NCI-H1105 treated with DMSO at 0.1 percent for 48 hours (cell line): ENCODE measurements at places on chromosomes 1 and 21.

DNA sequence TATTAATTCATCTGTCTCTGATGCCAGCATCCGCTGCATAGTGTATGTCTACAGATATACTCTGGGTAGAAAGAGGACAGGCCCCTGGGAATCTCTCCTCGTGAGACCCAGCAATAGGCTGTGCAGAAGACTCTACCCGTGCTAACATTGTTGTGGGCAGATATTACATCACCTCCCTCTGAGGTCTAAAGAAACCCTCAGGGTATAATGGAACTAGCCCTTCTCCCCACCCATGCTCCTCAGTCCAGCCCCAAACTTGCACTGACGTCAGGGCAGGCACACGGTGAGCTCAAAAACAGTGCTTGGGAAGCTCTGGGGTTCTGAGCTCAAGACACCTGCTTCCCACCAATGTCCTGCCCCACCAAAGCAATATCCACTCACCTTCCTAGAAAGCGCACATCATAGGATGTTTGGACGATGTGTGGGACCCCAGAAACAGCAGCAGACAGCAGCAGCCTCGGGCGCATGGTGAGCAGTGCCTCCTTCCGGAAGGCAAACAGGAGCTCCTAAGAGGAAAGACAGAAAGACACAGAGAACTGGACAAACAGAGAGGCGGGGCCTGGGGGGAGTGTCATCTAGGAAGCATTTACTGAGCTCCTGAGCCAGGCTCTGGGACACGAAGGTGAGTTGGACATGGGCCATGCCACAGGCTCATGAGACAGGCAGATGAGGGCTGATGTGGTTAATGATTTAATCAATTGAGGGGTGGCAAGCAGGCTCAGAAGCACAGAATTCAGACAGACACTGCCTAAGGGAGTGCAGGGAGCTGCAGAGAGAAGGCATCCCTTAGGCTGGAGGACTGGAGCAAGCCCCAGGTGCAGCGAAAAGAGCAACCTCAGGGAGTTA, 4.8 kb downstream of the OVGP1 start:
- no peak for DNase-seq

DNA sequence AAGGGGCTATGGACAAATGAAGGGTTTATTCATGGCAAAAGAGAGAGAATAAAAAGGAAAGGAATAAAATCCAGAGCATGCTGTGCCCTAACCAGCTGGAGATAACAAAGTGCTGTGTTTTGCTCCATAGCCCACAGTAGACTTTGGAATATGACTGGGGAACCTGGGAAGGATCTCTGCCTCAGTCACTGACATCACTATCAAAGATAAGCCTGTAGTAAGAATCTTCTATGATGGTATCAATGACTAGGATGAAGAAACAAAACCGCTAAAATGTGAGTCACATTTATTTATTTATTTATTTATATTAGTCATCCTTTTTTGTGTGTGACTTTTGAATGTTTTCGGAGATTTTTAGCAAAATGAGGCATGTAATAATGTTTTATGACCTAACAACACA, 56.3 kb downstream of the NVL start:
- DNase-seq, result no peak

- DNase-seq, result no peak
Observed at GRCh38 chr1:36114371-36114770, 10.7 kb downstream of the COL8A2 start.

DNA sequence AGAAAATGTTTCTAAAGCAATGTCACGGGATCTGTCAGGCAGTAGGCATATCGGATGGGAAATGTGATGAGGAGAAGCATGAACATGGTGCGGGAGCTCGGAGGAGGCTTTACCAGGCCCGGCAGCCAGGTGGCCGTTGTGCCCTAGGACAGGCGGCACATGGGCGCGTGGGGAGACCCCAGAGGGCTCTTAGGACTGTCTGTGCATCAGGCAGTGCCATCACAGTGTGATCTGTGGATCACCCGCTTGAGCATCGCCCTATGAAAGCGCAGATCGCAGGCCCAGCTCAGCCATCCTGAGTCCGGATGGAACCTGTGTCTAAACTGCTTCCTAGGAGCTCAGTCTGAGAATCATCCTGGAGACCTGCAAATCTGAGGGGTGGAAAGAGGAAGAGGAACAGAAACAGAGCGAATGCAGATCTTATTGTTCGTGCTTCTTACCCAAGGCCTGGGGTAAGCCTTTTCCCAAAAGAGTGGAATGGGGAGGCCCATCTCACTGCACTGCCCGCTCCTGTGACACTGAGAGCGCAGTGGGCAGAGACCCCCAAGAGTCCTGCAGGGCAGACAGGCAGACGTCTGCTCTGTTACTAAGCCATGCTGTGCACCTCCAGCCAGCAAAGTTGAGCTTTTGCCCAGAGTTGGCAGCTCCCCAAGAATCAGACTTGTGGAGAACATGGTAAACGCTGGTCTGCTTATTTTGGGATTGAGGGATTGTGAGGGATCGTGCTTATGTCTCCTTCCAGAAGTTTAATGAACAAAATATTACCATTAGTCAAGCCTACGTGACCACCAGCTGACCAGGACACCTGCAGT, 251.0 kb downstream of the RHOU start:
- DNase-seq, result peak; percentile 54

DNA sequence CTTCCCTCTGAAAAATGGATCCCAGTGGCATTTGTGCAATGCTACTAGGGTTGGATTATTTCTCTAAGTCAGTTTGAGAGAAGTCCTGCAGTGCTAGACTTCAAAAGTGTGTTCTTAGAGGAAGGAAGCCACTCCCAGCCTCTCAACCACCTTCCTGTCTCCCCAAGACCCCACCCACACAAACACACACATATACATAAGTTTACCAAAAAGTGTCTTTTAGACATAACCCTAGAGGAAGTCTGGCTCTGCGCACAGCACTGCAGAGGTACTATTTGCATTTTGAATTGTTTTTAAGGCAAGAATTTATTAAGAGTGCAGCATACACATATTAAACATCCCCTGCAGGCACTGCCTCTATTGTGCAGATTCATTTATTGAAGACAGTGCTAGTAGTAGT, 127.3 kb downstream of the HHIPL2 start:
- no peak for DNase-seq

GRCh38 chr1:19068639-19069276, 112.3 kb upstream of the IFFO2 start:
- no peak for DNase-seq

DNA sequence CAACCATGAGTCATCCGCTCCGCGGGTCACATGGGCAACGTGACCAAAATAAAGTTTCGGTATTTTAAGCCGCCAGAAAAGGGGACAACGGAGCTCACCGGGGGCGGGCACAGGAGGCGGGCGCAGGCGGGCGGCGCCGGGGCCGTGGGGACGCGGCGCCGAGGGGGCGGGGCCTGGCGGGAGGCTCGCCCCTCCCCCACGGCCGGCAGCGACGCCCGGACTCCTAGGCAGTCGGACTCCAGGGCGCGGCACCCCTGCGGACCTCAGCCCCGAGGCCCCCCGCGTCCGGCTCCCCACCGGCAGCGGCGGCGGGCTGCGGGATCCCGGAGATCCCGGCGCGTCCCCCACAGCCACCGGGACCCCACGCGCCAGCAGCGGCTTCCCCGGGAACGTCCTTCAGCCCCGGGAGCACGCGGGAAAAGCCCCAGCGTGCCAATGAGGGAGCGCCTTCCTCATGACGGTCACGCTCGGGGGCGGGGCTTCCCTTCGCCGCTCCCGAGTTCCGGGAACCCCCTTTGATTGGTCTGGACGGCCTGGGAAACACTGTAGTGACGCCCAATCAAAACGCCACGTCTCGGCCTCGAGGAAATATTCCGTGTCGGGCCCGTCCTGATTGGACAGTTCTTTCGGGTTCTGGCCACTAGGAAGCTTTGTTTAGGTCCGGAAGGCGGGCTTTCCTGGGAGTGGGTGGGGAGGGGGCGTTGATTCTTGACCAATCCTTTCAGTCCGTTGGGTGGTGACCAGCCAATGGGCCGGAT, 515 bp upstream of the CAMTA1 start:
- peak; percentile 100 for DNase-seq

GRCh38 chr1:100511058-100511457, 26.9 kb upstream of the GPR88 start:
- no peak for DNase-seq

GRCh38 chr21:39186676-39187075, 3.4 kb upstream of the PSMG1 start:
- DNase-seq, result no peak

DNA sequence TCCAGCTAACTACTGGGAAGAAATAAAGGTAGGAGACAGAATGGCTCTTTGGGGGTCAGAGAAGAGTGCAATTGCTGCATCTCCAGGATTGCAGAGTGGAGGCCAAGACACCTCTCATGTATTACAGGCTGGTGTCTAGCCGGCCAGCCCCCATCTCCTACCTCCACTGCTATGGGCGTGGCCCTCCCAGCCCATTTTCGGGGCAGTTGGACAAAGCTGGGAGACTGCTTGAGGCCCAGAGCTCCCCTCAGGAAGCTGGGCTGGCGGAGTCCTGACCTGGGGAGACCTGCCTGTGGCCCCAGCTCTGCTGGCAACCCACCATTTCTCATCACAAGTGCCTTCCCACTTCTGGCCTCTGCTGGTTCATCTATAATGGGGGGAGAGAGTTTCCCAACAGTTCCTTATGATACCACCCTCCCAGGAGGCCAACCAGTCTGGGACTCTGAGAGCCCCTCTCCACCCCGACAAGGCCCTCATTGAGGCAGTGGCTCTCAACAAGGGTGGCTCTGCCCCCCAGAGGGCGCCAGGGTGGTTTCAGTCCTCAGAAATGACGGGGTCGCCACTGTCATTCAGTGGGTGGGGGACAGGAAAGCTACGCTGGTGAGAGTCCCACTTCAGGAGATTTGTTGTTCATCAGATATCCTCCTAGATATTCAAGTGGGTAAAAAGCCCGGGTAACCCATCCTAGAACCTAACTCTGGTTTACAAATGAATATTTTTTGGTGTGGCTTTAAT, 11.5 kb downstream of the RAP1GAP start:
- no peak for DNase-seq

- no peak for DNase-seq
Observed at GRCh38 chr1:153248176-153248879, 11.2 kb upstream of the LORICRIN start.

- peak; percentile 84 for DNase-seq
Observed at GRCh38 chr1:202184750-202185460, 8.7 kb upstream of the LGR6 start.

DNA sequence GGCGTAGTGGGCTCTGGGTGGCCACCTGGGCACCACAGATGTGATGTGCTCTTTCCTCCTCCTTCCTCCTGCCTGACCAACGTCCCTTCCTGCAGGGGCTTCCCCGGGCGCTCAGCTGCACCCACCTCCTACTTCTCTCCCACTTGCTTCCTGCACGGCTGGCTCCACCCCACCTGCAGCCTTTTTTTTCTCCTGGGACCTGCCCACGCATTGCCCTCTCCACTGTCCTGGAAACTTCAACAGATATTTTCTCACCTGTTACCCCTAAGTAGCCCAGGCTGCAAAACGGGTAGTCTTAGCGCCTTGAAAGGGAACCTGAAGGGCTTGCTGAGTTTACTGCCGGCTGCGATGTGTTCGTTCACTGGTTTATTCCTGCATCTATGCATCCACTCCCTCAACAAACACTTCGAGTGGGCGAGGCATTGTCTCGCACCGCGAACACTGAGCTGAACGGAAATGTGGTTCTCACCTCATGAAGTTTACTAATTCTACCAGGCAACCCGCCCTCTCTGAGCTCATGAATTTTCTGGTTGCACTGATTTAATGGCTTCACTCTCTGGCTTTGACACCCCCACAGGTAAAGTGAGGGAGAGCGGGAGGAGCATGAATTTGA, 23.6 kb downstream of the ZBTB18 start:
- DNase-seq, result no peak

GRCh38 chr21:35984654-35985361, 75.5 kb downstream of the SETD4 start:
- DNase-seq, result no peak

DNA sequence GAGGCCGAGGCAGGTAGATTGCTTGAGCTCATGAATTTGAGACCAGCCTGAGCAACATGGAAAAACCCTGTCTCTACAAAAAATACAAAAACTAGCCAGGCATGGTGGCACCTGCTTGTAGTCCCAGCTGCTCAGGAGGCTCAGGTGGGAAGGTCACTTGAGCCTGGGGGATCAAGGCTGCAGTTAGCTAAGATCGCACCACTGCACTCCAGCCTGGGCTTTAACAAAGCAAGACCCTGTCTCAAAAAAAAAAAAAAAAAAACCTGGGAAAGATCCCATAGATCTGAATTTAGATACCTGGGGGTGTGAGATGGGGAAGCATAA, 32.9 kb downstream of the NIBAN1 start:
- DNase-seq, result no peak

GRCh38 chr1:55645270-55645669, 430.1 kb upstream of the USP24 start:
- no peak for DNase-seq

GRCh38 chr1:33147275-33147996, 34.4 kb downstream of the TRIM62 start:
- no peak for DNase-seq

GRCh38 chr21:41614511-41614910, 106.6 kb upstream of the TMPRSS2 start:
- DNase-seq, result no peak

GRCh38 chr1:12600880-12601633, 17.0 kb downstream of the DHRS3 start:
- DNase-seq, result peak; percentile 2

- DNase-seq, result no peak
Observed at GRCh38 chr1:107512836-107513235, 372.0 kb downstream of the NTNG1 start.

- no peak for DNase-seq
Observed at GRCh38 chr1:66954208-66954607, 29.4 kb downstream of the MIER1 start.

GRCh38 chr1:169367686-169368405, at the start of the genes BLZF1 and NME7:
BLZF1 (plus strand) TSS chr1:169368195; CDS start chr1:169369523, 1,328 bp downstream.
NME7 (minus strand) TSS chr1:169367797; CDS start chr1:169367710, 87 bp downstream.
- DNase-seq, result peak; percentile 97

- no peak for DNase-seq
Observed at GRCh38 chr1:231855361-231855760, 228.8 kb downstream of the DISC1 start.

- DNase-seq, result no peak
Observed at GRCh38 chr1:77412820-77413530, 131.2 kb downstream of the AK5 start.

DNA sequence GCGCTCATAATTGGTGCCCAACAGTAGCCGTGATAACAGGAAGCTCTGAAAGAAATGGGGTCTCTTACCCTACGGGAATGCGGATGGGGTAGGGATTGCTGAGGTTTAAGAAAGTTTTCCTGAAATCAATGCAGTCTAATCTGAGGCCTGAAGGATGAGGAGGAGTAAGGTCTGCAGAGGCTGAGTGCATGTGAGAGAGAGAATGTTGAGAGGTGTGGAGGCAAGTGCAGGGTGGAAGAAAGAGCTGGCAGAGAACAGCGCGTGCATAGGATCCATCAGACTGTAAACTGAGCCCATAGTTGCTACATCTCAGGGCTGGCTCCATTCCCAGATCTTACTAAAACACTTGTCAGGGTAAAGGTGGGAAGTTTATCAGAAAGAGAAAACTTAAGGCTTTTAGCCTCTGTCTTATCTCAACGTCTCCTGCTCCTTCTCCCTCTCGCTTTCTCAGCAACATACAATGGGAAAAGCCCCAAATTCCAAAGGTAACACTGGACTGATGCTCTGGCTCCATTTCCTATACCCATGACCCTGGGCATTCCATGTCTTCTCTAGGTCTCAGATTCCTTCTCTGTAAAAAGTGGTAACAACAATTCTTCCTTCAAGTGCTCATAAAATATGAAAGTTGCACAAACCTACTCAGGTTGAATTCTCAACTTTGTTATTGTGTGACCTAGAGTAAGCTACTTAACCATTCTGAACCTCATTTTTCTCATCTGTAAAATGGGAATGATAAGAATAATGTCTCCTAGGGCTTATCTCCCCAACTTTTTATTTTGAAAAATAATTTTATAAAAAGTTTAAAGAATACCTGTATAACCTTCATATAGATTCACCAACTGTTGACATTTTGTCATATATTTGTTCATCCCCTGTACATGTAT, 75.2 kb downstream of the SH3GLB1 start:
- peak; percentile 32 for DNase-seq

- DNase-seq, result peak; percentile 65
Observed at GRCh38 chr1:111769517-111770146, 13.9 kb downstream of the DDX20 start.
